ENCODE measurements at places on chromosomes 5 and 9. TPM values are rescaled to one million over a fixed set of nuclear protein-coding genes. Genes with fewer than 3 reads are reported as not detected.

GRCh38 chr9:8764051-8764450, 964.5 kb upstream of the DMAC1 start:
- no peak for DNase-seq

GRCh38 chr5:114312658-114313057, 49.2 kb upstream of the KCNN2 start:
- DNase-seq: no peak

ANKRD33B gene
- total RNA-seq: 19.1 TPM

NR6A1 gene
- 7.6 TPM for total RNA-seq

DNA sequence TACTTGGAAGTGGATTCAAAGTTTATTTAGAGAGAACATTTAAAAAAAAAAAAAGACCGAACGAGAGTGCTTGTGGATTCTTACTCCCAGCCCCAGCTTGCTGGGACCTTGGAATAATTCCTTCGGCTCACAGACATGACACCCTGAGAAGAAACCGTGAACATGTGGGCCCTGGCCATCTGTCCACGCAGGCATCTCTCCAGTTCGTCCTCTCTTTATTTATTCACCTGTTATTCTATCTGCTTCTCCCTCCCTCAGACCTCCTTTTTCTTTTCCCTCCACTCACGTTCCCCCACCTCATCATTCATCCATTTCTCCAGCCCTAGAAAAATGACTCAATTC, 93.7 kb upstream of the PHYKPL start:
- no peak for DNase-seq
